Lower lobe of right lung (tissue), 2 donors: ENCODE measurements at places on chromosomes 2 and 18.

GRCh38 chr2:193251909-193252308 lies 1057.2 kb upstream of the TMEFF2 start:
- DNase-seq, result no peak

DNA sequence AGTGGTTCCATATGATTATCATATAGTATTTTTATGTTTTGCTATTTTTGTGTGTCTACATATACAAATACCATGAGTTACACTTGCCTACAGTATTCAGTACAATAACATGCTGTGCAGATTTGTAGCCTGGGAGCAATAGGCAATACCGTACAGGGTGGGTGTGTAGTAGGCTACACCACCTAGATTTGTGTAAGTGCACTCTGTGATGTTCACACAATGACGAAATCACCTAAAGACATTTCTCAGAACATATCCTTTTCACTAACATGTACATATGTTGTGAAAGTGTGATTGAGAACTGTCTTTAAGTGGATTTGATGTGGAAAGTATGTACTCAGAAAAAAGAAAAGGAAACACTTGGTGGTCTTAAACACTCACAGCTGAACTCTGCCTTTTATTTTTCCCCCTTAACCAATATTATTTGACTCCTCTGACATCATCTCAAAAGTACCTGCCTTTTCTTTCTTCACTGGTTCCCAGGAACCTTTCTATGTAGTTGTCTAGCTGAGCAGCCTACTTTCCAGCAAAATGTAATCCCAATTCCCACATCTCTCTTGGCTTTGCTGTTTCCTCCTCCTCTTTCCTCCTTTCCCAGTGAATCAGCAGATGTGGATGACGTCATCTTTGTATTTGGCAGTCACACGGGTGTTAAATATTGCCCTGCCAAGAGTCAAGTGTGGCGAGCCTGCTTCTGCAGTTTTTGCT lies 47.7 kb downstream of the OSBPL6 start:
- DNase-seq, result no peak

DNA sequence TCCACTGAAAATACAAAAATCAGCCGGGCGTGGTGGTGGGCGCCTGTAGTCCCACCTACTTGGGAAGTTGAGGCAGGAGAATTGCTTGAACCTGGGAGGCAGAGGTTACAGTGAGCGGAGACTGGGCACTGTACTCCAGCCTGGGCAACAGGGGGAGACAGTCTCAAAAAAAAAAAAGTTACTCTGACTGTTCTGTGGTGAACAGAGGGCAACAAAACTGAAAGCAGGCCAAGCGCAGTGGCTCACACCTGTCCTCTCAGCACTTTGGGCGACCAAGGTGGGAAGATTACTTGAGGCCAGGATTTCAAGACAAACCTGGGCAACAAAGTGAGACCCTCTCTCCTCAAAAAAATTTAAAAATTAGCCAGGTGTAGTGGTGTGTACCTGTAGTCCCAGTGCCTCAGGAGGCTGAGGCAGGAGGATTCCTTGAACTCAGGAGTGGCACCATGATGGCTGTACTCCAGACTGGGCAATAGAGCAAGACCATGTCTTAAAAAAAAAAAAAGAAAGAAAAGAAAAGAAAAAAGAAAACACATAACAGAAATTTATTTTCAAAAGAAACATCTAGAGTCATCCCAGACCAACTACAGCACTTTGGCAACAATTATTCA lies 13.6 kb upstream of the RTN4 start:
- no peak for DNase-seq

DNA sequence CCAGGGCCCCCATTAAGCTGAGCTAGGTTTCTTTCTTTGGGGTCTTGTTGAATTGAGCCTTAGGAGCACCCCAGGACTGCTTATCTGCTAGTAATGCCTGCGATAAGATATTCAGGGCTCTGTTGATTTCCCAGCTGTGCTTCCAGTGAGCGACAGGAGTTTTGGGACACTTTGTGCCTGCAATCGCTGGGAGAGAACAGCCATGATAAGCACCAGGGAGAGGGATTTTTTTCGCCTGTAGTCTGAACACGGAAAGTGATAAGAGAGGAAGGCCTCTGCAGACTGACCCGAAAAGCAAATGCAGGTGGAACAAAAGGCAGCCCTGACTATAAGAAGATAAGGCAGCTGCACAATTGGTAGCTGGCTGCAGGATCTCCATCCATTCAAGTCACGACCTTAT lies 244.3 kb downstream of the CNTNAP5 start:
- no peak for DNase-seq

GRCh38 chr2:9297807-9298206 lies 91.2 kb downstream of the ASAP2 start:
- no peak for DNase-seq

DNA sequence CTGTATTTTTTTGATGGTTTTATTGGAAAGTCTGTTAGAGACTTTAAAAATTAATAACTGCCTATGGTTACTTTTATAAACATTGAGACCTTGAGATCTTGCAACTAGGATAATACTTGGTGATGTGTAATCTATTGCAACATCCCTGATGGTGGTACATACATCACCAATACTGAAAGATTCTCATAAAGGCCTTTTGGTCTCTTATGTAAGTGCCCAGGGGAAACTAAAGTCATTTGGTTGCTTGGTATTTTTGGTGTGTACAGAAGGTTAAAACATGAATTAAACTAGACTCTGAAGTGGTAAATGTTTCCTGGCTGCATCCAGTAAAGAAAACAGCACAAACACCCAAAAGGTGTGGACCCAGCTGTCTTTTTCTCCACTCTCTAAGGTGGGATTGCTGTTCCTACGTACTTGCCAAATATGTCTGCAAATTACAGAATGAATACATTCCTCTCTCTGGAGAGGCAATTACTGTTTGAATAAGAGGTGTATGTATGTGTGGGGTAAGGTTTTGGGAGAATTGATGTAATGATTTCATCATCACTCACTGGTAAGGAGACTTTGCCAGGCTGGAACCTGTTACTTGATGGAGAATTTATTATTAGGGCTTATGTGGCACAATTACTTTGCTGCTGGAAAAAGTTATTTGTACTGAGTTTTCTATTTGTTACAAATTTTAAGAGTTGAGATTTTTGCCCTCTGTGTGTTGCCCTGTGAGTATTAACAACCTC lies 3.6 kb downstream of the B3GNT2 start:
- DNase-seq, result no peak

DNA sequence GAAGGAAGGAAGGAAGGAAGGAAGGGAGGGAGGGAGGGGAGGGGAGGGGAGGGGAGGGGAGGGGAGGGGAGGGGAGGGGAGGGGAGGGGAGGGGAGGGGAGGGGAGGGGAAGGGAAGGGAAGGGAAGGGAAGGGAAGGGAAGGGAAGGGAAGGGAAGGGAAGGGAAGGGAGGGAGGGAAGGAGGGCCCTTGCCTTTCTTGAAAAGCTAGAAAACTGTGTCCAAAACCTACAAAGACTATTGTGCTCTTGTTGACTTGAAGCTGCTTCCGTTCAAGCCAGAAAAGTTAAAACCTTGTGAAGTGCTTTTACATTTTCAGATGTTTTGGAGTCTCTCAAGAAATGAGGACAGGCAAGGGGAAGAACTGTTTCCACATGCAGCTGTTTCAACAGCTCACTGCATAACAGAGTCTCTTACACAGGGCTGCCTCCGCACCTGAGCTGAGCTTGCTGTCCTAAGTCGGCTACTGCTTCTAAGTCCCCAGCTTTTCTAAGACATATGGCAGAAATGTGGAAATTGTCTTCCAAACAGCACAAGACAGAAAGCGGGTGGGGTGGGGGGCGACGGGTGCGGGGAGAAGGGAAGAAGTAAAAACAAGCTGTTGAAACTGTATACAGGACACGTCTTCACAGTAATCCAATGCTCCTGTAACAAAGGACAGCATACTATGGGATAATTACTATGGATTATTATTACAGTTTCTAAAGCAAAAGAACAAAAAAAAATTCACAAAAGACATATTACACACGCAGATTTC lies 46.1 kb downstream of the BCL11A start:
- no peak for DNase-seq

- DNase-seq, result no peak
Observed at GRCh38 chr2:105802587-105802986, 57.9 kb downstream of the NCK2 start.

DNA sequence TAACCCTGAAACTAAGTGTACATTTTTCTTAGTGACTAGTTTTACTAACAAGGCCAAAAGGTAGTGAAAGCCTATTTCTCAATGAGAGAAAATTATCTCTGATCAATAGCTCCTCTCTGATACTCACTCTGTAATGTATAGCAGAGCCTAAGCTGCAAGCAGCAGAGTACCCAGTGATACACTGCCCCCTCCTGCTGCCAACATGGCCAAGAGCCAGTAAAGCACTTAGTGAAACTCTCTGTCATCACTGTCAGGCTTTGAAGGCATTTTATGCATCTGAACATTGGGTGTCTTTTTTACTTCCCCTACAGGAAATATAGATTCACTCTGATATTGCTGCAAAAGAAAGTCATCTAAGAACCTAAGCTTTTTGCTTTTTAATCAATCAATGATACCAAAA lies 784.1 kb upstream of the CDH7 start:
- DNase-seq, result no peak

DNA sequence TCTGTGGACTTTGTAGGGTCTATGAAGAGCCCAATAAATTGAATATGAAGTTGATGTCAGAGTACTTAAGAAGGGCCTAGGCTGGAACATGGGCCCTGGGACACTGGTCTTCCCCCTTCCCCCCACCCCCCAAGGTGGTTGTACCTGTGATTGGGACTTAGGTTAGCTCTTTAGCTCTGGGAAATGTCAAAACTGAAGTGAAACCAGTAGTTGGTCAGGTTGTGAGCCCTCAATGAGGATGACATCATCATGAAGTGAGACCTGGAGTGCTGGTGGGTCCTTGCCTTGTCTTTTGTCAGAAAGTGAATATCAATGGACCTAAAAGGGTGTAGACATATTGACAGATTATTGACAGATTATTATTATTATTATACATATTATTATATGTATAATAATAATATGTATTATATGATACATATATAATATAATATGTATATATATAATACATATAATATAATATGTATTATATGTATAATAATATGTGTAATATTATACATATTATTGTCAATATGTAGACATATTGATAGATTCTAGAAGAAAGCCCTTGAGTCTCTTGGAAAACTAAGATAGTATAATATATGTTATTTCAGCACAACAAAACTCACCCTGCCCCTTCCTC lies 5.4 kb downstream of the MARS2 start:
- DNase-seq, result no peak

GRCh38 chr18:70366174-70366573 lies 77.3 kb downstream of the SOCS6 start:
- DNase-seq, result no peak

DNA sequence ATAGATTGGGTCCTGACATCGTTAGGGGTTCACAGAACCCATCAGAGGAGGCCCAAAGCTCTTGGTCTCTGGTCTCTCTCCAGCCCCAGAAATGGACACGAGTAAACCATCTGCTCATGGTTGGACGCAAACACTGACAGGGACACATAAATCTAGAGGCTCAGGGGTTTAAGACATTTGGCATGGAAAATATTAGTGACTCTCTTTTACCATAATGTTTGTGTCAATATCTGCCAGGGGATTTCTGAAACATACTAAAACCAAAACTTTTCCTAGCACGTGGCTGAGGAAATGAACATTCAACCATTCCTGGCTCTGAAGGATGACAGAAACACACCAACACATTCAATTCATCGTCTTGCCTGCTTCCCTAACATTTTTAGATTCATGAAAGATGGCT lies 226.2 kb downstream of the SP3 start:
- DNase-seq, result no peak

- DNase-seq, result no peak
Observed at GRCh38 chr2:171798156-171798820, 95.8 kb downstream of the SLC25A12 start.

GRCh38 chr2:129877289-129877741 lies 102.2 kb upstream of the RAB6C start:
- peak; percentile 94 for DNase-seq

DNA sequence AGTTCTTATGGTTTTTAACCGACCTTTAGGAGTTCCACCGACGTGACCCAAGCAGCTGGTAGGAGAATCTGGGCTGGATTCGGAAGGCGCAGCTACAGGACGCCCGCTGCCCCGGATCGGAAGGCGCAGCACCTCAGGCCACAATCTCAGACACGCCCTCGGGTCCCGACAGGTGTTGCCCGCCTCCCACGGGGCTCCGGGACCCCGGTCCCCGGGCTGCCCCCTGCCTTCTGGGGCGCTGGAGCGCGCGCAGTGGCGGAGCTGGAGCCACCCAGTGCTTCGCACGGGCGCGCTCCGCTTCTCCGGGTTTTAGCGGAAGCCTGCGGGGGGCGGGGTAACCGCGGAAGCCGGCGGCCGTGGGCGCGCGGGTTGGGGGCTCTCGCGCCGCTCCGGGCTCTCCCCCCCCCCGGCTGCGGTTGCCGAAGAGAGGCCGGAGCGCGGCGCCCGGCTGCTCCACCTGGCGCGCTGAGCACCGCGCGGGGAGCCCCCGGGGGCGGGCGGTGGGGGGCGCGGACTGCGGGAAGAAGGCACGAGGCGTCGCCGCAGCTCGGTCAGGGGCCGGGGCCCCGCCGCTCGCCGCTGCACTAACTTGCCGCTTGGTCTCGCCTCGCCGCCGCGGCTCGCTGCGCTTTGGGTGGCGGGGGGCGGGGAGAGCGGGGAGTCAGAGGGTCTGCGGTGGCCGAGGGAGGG lies 718.8 kb downstream of the DPP10 start:
- DNase-seq, result no peak

DNA sequence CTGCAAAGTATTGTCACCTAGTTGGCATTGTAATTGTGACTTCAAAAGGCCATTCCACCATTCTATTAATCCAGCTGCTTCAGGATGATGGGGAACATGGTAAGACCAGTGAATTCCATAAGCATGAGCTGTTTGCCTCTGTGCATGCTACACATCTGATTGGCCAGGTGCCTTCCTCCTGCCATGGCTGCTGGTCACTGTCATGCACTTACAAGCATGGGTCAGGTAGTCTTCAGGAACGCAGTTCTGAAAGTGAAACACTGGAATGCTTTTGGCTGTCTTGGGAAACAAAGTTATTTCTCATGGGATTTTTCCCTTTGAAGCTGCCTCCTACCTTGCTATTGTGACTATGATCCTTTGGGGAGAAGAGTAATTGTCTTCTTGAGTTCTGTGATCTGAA lies 267.6 kb downstream of the GBX2 start:
- no peak for DNase-seq

GRCh38 chr2:148459377-148459778 lies 185.2 kb upstream of the EPC2 start:
- DNase-seq, result no peak

DNA sequence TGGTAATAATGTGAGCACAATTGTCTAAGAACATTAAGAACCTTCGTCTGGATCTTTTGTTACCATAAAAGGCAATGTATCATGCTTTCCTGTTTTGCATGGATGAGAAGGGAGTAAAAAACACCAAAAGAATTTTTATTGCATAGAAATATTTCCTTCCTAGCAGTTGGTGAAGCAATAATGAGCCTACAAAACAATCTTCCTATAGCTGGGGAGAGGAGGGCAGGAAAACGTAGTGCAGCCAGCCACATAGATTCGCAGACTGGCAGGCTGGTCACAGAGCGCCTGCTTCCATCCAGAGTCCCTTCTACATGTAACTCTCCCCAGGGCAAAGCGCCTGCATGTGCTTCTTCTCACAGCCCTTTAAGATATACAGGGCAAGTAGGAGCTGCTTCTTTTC lies 190.4 kb downstream of the BABAM2 start:
- DNase-seq, result no peak

- DNase-seq, result no peak
Observed at GRCh38 chr2:98473995-98474780, 29.5 kb downstream of the INPP4A start.

- DNase-seq, result no peak
Observed at GRCh38 chr18:67621049-67621713, 104.7 kb upstream of the DSEL start.
